COLO829 (cell line): ENCODE measurements at places on chromosomes 1 and 21.

- DNase-seq = no peak
These were observed 6.4 kb downstream of the CLCA2 start for GRCh38 chr1:86430376-86430775.

DNA sequence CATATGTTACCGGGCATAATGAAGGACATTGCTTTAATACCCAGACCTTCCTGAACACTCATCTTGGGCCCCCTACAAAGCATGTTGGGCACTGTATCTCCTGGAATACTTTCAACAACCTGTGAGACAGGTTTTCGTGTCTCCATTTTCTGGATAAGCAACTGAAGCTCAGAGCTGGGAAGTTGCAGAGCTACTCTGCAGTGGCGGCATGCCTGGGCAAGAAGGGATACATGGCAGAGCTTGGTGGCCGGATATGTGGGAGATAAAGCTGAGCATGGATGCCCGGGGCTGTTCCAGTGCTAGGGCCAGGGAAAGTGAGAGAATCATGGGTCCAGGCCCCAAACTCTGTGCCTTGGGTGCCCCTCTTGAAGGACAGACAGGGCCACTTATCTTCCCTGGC lies 71.6 kb upstream of the KCND3 start:
- no peak for DNase-seq

DNA sequence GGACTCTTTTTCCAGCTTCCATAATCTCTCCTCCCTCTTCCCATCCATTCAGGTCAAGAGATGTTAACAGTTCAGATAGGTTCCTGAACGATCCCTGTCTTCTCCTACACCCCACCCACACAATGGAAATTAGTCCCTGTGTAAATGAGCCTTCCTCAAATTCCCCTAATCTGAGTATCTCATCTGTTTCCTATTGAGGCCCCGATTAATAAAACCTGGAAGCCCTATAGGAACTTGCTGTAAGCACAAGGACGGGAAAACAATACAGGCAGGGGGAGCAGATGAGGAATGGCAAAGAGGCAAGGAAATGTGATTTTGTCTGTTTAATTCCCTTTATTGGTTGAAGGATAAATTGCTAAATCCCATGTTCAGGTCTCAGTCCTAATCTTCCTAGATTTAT lies 7.1 kb upstream of the GPX7 start:
- DNase-seq = no peak

GRCh38 chr1:8646189-8646588 lies 171.3 kb downstream of the RERE start:
- DNase-seq = no peak

GRCh38 chr1:59288046-59288445 lies 8.8 kb upstream of the FGGY start:
- no peak for DNase-seq

GRCh38 chr1:73009311-73009710 lies 727.0 kb upstream of the NEGR1 start:
- no peak for DNase-seq

DNA sequence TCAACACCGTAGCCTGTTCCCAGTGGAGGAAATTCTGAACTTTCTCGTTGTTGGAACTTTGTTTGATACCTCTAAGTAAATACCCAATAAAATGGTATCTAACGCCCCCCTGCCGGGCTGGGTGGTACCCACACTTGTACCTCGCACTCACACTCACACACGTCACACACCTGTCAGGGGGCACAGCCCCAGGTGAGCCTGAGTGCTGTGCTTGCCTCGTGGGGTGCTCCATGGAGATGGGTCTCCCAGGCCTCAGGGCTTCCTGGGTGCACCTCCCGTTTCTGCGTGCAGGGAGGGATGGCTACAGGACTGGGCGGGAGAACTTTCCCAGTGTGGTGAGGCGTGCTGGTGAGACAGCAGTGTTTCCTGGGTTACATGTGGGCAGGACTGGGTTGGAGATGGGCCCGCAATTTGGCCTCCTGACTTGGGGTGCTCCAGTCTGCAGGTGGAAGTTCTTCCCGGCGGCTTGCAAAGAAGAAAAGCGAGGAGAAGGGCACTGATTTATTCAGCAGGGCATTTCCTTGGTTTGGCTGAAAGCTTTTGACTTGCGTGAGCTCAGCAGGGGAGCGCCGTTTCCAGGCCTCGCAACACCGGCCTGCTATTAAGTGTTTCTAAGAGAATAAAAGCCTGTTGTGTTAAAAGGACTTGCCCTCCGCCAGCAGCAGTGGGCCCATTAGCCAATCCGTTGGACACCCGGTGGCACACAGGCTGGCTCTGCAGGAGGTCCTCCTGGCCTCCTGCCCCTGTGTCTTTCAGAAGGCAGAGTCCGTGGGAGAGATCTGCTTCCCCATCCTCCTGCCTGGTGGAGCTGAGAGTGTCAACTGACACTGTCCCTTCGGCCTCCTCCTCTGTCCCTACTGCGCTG lies 79.7 kb downstream of the KIF26B start:
- DNase-seq = peak; percentile 16

DNA sequence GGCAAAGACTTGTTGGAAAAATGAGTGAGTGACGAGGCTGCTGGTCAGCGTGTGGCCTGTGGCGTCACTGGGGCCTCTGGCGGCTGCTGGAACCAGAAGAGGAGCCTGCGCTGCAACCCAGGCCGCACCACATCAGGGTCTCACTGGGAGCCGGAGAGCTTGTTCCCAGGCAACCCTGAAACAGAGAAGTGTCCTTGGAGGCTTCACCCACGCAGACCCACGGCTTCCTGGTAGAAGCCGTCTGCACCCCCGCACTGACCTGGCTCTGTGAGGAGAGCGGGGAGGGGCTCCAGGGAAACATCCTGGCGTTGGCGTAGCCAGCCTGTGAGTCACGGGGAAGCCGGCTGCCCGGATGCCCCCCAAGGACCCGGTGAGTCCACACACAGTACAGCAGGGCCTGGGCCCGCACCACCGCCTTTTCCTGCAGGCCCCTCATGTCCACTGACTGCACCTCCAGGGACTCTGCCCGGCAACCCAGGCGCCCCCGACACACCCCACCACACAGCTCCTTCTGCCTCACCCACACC lies 57.4 kb downstream of the COL6A1 start:
- no peak for DNase-seq

GRCh38 chr1:82153272-82153629 lies 352.5 kb downstream of the ADGRL2 start:
- no peak for DNase-seq

GRCh38 chr1:101967871-101968270 lies 28.9 kb downstream of the OLFM3 start:
- DNase-seq = no peak

GRCh38 chr1:223724376-223724775 lies 12.0 kb downstream of the CAPN2 start:
- DNase-seq = no peak

- no peak for DNase-seq
These were observed 9.3 kb upstream of the ST6GALNAC3 start for GRCh38 chr1:76065270-76065669.

DNA sequence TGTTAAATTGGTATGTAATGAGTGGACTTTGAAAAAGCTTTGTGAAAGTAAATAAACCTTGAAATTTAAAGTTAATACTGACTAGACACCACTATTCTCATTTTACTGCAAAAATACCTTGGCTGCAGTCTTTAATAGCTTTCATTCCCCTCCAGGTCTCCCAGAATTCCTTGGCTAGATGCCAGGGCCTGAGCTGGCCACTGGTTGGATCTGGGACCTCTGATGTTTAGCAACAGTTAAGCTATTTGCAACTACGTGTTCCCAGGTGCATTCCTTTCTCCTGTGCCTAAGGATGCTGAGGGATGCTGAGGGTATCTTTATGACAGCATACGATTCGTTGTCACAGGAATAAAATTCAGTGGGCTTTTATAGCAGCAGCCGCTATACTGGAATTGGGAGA lies 938.7 kb downstream of the TTLL7 start:
- DNase-seq = no peak

DNA sequence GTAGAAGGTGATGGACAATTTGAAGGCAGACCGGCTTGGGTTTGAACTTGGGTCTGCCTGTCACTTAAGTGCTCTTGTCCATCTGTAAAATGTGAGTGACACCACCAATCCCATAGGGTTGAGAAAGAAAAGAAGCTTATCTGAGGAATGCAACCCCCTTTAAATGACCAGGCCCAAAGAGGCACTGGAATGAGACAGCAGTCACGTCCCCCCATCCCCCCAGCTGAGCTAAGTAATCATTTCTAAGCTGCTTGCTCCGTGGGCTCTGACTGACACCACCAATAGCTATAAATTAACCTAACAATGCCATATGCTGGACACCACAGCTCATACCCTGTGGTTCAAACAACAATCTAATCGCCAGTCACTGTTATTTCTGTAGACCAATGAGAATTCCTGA lies 15.1 kb downstream of the LCA5L start:
- no peak for DNase-seq

DNA sequence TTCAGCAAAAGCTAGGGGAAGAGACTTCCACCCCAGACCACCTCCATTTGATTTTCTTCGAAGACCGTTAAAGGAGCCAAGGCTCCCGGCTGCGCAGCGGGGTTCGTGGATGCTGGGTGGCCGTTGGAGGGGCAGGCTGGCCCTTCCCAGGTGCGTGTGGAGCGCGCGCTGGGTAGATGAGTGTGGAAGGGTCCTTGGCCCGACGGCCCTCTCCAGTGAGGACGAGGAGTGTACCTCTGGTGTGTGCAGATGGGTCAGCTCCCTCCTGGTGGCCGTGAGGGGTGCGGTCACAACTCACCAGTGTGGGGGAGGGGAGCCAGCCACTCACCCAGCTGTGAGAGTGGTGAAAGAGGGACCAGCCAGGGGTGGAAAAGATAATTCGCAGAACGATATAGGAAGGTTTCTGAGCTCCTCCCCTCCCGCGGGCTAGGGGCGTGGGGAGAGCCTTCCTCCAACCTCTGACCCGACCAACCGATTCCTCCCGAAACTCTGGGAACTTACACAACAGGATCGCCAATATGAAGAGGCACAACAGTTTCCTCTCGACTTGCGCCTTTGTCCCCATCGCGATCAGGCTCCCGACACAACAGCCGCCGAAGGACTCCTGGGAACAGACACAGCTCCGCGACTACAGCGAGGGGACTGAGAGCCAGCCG lies at the start of gene F11R:
Gene F11R (minus strand): TSS at position 644 of the 656 bp plus-strand sequence. CDS start 79 bp downstream, at position 565.
- no peak for DNase-seq
